ENCODE measurements at places on chromosomes 6 and 20.
A peak's percentile ranks its signal among the peaks of the same experiment; 100 is the strongest.

- DNase-seq: no peak
Measured at GRCh38 chr6:38248500-38249234, 391.1 kb downstream of the BTBD9 start.

GRCh38 chr6:71289039-71289801 lies 609 bp downstream of the OGFRL1 start:
- no peak for DNase-seq

GRCh38 chr20:60453388-60454246 lies 495.4 kb downstream of the CDH26 start:
- DNase-seq: no peak

DNA sequence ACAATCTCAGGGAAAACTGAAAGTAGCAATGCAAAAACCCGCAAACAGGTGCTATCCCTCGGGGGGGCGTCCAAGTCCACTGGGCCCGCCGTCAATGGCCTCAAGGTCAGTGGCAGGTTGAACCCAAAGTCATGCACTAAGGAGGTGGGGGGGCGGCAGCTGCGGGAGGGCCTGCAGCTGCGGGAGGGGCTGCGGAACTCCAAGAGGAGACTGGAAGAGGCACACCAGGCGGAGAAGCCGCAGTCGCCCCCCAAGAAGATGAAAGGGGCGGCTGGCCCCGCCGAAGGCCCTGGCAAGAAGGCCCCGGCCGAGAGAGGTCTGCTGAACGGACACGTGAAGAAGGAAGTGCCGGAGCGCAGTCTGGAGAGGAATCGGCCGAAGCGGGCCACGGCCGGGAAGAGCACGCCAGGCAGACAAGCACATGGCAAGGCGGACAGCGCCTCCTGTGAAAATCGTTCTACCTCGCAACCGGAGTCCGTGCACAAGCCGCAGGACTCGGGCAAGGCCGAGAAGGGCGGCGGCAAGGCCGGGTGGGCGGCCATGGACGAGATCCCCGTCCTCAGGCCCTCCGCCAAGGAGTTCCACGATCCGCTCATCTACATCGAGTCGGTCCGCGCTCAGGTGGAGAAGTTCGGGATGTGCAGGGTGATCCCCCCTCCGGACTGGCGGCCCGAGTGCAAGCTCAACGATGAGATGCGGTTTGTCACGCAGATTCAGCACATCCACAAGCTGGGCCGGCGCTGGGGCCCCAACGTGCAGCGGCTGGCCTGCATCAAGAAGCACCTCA lies 166.3 kb downstream of the DTNBP1 start:
- no peak for DNase-seq

GRCh38 chr6:4853349-4853748 lies 77.1 kb downstream of the CDYL start:
- DNase-seq: no peak

GRCh38 chr6:109978174-109979032 lies at the start of gene GPR6:
TSS of gene GPR6 (plus strand) at chr6:109978311. CDS start at chr6:109979113, 802 bp downstream.
- peak; percentile 56 for DNase-seq

GRCh38 chr20:62449951-62450691 lies 22.8 kb upstream of the RBBP8NL start:
- no peak for DNase-seq

GRCh38 chr6:137231895-137232294 lies 12.7 kb upstream of the IFNGR1 start:
- no peak for DNase-seq

DNA sequence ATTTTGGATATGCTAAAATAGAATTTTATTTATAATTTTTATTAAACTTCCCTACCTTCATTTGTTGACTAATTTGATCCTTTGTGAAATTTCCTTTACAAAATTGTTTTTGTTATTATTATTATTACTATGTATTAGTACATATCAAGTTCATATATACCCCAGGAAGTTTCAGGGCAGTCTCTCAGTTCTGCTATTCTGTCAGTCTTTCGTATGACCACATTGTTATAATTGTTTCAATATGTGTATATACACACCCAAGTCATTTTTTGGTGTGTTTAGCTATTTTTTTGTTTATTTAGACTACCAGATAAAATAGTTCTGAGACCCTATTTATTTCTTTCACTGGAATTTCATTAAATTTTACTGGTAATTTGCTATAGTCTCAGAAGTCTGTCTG lies 72.1 kb downstream of the NKAIN2 start:
- DNase-seq: no peak

GRCh38 chr20:51769976-51770615 lies 1.9 kb upstream of the ATP9A start:
- DNase-seq: no peak

DNA sequence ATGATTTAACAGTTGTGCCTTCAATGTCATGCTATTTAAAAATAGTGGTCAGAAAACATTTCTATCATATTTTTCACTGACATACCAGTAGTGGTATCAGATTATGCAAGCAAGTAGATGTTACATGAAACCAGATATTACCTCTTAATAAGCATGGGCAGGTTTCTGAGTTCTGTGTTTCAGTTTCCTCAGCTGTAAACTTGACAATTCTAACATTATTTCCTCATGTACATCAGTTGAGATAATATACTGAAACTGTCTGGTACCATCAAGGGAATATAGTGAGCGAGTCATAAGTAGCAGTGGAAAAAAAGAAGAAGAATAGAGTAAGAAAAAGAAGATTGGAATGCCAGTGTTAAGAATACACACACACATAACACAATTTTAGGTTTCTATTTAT lies 477.9 kb upstream of the MANEA start:
- no peak for DNase-seq

- no peak for DNase-seq
Measured at GRCh38 chr6:4313044-4313686, 177.8 kb upstream of the ECI2 start.

DNA sequence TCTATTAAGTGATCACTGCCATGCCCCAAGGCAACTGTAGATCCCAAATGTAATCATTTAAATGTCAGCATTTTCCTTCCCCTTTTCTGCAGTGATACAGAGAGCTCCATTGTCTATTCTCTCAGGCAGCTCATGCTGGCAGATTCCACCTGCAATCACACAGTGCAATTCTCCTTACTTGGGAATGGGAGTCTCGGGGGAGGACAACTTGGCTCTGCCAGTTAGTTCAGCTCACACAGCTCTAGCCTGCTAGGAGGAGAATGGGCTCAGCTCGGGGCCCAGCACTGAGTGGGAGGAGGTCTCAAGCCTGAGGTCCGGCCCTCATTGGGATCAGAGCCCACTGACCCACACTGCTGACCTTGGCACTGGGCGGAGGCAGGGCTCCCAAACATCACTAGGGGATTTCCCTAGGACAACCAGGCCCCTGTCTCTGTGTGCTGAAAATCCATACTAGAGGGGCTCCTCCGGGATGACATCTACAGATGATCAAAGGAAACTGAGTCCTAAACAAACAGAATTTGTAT lies 109.2 kb upstream of the ASF1A start:
- no peak for DNase-seq

DNA sequence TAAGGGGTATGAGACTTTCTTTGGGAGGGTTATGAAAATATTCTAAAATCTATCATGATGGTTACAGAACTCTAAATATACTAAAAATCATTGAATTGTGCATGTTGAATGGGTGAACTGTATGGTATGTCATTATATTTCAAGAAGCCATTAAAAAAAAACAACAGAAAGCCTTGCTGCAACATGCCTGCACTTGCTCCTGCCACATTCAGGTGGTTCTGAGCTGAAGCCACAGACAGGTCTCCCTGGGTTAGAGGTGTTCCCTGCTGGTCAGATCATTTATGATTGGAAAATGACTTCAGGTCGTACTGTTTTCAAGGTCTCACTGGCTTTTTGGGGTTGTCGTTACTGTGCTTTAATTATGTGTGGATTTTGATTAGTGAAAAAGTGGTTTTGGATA lies 13.3 kb downstream of the GMPR start:
- no peak for DNase-seq

DNA sequence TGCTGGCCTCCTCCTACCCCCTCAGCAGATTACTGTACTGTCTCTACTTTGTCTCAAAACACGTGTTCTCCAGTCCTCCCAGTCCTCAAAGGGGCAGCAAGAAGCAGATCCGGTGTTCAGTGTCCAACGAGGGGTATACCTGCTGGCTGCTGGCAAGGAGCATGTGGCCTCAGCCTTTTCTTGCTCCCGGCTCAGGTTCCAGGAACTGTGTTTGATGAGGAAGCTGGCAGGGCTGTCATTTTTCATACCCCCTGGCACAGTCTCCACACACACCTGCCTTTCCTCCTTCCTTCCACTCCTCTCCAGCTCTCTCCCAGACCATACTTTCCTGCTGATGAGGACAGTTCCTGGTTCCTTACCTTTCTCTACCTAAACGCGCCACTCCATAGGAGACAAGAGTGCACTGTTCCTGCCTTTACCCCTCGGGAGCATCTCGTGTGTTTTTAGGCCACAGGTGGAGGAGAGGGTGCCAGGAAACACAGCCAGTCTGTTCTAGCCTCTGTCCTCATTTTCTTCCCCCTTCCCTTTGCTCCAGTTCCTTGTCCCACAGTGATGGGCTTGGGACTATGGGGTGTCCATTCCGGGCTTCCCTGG lies 77.2 kb downstream of the SSR1 start:
- DNase-seq: peak; percentile 8

DNA sequence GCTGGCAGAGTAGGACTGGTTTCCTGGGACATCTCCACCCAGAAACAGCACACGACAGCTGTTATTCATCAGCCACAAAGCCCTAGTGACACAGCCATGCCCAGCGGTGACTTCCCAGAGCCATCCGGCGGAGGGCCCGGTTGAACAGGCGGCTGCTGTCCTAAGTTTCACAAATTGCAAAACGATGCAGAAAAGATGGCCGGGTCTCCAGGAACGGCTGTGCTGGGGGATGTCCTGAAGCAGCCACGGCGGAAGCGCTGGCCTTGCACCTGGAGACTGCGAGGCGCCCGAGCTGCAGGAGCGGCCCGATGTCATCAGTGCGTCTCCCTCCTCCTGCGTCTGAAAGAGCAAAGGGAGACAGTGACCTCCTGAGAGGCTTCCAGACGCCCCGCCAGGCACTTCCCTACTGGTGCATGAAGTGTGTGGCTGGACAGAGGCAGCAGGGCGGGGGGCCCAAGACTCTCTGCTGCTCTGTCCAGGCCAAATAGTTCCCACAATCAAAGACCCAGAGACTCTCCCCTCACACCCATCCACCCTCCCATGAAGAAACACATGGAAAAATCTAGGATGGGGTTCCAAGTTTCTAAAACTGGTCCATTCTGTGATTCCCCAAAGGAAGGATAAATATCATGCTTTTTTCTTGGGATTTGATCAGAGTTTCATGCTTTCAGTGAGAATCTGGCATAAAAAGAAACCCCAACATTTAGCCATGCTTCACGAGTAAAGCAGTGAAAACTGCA lies 44.0 kb downstream of the SSR1 start:
- no peak for DNase-seq

GRCh38 chr20:16530201-16530681 lies 43.0 kb downstream of the KIF16B start:
- DNase-seq: no peak

DNA sequence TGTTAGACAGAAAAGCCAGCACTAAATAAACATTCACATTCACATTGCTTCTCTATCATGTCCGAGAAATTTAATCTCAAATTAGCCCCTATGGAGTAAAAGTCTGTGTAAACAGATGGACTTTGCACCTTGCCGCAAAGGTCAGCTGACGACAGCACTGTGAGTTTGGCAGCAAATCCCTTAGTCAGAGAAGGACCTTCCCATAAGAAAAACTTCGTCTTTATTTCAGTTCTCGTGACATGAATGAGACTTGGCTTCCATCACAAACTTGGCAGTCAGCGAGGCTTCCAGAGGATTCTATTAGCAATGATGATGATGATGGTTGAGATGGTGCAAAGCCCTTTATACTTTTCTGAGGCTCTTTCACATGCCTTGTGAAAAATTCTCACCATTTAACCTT lies 133.7 kb upstream of the IFNGR1 start:
- no peak for DNase-seq

- DNase-seq: no peak
Measured at GRCh38 chr6:6865611-6866010, 242.2 kb upstream of the RREB1 start.

DNA sequence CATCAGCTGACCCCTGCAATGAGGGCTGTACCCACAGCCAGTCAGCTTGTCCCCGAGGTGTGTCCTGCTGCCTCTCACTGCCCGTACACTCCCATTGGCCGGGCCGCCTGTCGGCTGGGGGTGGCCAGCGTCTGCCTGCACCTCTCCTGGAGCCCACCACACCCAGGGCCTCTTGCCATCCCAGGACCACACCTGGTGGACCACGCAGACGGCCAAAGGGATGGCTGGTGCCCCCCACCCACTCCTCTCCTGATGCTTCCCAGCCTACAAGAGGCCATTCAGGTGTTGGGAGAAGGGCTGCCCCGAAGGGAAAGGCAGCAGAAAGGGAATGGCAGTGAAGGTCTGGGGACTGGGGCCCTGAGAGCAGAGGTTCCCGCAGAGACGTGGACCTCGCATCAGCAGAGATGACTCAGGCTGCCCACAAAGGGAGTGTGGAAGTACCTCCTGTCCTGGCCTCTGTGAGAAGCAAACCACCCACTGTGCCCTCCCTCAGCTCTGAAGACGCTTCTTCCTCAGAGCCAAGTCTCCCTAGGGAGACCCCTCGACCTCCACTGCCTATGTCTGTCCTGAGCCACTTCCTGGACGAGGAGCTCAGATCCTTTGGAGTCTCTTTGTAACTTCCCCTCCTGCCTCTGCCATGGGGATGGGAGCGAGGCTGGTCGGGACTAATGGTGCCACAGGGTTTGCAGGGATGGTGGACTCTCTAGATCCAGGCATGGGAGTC lies 60.9 kb downstream of the PYGB start:
- no peak for DNase-seq

DNA sequence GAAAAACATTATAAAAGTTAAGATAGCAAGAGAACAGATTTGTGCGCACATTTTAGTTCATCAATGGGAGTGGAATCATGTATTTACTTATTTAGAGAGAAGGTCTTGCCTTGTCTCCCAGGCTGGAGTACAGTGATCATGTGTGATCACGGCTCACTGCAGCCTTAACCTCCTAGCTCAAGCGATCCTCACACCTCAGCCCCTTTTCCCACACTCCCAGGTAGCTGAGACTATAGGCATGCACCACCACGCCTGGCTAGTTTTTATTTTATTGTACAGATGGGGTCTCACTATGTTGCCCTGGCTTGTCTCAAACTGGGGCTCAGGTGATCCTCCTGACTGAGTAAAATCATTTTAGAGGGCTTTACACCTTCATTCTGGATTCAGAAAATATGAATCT lies 72.3 kb upstream of the ADGRF1 start:
- no peak for DNase-seq

Measured in DMS153 (cell line).